ENCODE measurements at places on chromosomes 6 and 20. TPM values are rescaled to one million over a fixed set of nuclear protein-coding genes. Genes with fewer than 3 reads are reported as not detected.

The ABHD16B gene
- total RNA-seq = not detected

GRCh38 chr6:9195322-9195721 is 760.0 kb upstream of the SLC35B3 start:
- DNase-seq = no peak

DNA sequence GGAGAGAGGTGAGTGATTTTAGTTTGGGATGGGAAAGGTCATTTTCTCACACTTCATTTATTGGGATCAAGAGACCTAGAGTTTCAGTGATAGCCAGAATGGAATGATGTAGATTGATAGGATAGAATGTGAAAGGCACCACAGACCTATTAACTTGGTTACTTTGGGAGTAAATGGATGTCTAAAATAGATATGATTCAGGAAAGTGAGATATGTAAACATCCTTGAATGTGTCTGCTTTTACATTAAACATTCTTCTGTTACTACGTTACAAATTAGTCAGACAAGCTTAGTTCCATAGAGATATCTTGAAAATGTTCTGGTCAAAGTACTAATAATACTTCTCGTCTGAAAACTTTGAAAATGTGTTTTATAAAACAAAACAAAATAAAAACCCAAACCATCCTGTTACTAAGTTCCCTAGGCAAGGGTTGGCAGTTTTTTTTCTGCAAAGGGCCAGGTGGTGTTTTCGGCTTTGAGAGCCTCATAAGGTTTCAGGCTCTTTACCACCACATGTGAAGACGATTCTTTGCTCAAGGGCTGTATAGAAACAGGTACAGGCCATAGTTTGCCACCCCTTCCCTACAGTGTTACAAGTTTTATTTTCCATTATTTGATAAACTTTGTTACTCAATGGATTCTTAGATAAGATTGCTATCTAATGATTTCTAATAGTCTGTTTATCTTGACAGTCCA is 3.4 kb downstream of the CYB5R4 start:
- no peak for DNase-seq

- no peak for DNase-seq
Observed at GRCh38 chr6:136886091-136886490, 36.0 kb upstream of the SLC35D3 start.

GRCh38 chr6:170074435-170074834 is 216.4 kb downstream of the DLL1 start:
- DNase-seq = no peak

GRCh38 chr6:154450498-154450897 is 60.0 kb downstream of the CNKSR3 start:
- no peak for DNase-seq

DNA sequence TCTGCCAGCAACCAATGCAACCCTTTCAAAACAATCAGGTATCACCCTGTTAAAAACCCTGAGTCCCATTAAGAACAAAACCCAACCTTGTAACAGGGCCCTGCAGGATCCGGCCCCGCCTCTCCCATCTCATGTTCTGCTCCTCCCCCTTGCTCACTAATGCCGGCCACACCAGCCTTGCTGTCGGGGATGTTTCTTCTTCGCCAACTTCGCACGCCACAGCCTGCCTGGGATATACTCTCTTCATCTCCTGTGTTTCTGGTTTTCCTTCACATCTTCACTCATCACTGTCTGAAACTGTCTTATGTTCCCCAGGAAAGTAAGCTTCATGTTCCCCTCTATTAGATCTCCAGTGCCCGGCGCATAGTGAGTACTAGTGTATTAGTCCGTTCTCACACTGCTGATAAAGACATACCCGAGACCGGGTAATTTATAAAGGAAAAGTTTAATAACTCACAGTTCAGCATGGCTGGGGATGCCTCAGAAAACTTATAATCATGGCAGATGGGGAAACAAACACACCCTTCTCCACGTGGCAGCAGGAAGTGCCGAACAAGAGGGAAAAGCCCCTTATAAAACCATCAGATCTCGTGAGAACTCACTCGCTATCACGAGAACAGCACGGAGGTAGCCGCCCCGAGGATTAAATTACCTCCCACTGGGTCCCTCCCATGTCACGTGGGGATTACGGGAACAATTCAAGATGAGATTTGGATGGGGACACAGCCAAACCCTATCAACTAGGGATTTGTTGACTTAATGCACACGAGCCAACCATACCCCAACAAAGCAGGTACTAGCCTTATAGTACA is 5.1 kb downstream of the TP53RK start:
- no peak for DNase-seq

The DOK5 gene
- 4.1 TPM for total RNA-seq
